ENCODE measurements at places on chromosomes 1 and 21.

- no peak overlapping the region for H3K4me3 ChIP-seq
- H3K27me3 ChIP-seq: no peaks in the 10 kb centered on the region
- peaks cover 3% of the 10 kb centered on the region for H3K4me1 ChIP-seq
- no peaks in the 10 kb centered on the region for H3K36me3 ChIP-seq
Observed at GRCh38 chr1:94004924-94005323, 95.7 kb upstream of the GCLM start.

DNA sequence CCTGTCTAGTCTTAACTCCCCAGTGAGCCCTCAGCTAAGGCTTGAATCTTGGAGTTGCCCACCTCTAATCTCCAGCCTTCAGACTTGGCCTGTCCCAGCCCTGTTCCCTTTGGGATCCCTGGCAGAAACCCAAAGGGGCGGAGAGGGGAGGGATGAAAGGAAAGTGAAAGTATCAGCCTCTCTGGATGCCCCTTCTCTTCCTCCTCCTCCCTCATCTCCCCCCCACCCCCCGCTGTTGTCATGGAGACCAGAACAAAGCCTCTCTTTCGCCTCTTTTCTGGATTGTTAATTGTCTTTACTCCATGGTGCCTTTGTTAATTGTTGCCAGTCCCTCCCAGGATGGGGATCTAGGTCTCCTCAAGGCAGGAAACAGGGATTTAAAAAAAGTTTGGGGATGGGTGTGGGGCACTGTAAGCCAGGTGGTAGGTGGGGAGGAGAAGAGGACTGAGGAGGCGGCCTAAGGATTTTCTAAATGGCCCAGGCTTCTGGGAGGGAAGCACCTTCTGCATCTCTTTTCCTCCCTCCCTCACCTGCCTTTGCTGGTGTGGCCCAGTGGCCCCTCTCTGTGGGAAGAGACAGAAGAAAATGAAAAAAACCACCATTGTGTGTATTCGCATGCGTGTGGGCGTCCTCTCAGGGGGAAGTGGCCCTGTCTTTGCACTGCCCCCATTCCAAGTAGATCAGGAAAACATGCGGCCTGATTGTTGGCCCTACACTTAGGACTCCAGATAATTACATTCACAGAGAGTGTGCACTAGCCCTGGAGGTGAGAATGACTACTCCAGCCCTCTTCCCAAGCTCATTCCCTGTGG, 7.5 kb upstream of the SOX13 start:
- H3K27me3 ChIP-seq: peaks cover 4% of the 10 kb centered on the region
- no peaks in the 10 kb centered on the region for H3K4me1 ChIP-seq
- H3K4me3 ChIP-seq: no peak overlapping the region
- H3K27ac ChIP-seq: no peak overlapping the region
- peak; percentile 12 for DNase-seq

- no peak overlapping the region for H3K4me3 ChIP-seq
- no peaks in the 10 kb centered on the region for H3K4me1 ChIP-seq
- H3K27me3 ChIP-seq: no peaks in the 10 kb centered on the region
- H3K36me3 ChIP-seq: no peaks in the 10 kb centered on the region
Observed at GRCh38 chr1:76668046-76668445, 199.2 kb upstream of the ST6GALNAC5 start.

- H3K27me3 ChIP-seq: no peaks in the 10 kb centered on the region
- peaks cover 3% of the 10 kb centered on the region for H3K4me1 ChIP-seq
- H3K36me3 ChIP-seq: peaks cover 60% of the 10 kb centered on the region
- H3K27ac ChIP-seq: no peak overlapping the region
- no peak overlapping the region for H3K4me3 ChIP-seq
Observed at GRCh38 chr1:42926235-42926878, 32.3 kb downstream of the SLC2A1 start.

- no peak for DNase-seq
- peaks cover 14% of the 10 kb centered on the region for H3K4me1 ChIP-seq
- no peak overlapping the region for H3K27ac ChIP-seq
- no peaks in the 10 kb centered on the region for H3K27me3 ChIP-seq
- H3K4me3 ChIP-seq: no peak overlapping the region
Observed at GRCh38 chr21:31289702-31290101, 54.4 kb downstream of the TIAM1 start.

DNA sequence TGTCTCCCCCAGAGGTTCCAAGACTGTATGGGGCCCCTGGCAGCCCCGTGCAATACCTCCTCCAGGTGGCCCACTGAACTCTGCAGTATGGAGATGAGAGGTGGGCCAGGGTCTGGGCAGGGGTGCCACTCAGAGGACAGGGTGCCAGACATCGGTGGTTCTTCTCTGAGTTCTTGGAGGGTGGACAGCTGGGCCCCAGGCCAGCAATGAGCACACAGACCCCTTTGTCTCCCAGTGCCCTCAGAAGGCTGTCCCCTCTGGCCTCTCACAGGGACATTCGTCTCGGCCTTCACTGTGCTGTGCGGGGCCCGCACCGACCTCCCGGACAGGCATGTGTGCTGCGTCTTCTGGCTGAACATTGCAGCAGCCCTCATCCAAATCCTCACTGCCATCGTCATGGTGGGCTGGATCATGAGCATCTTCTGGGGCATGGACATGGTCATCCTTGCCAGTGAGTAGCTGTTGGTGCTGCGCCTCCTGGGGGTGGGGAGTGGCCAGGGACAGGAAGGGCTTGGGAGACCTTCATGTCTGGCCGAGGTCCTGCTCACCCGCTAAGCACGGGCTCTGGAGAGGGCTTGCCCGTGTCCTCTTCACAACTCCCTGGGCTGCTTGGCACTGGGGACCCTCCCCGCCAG, 48.1 kb downstream of the STUM start:
- H3K4me1 ChIP-seq: no peaks in the 10 kb centered on the region
- H3K27ac ChIP-seq: no peak overlapping the region
- H3K36me3 ChIP-seq: no peaks in the 10 kb centered on the region
- H3K4me3 ChIP-seq: no peak overlapping the region

DNA sequence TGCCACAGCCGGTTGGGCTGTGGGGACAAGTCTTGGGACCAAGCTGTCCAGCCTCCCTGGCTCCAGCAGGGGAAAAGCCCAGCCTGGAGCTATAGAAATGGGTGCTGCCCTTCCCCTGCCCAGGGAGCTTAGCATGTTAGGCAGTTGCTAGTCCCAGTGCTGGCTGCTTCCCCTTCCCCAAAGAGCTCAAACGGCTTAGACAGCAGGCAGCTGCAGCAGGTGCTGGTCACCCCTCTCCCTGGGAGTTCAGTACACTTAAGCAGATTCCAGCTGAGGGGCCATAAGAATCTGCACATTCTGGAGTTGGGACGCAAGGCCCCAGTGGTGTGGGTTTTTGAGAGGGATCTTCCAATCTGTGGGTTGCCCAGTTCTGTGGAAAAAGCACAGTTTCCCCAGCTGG, 11.1 kb upstream of the REG4 start:
- no peaks in the 10 kb centered on the region for H3K36me3 ChIP-seq
- H3K4me3 ChIP-seq: no peak overlapping the region
- no peak for DNase-seq

DNA sequence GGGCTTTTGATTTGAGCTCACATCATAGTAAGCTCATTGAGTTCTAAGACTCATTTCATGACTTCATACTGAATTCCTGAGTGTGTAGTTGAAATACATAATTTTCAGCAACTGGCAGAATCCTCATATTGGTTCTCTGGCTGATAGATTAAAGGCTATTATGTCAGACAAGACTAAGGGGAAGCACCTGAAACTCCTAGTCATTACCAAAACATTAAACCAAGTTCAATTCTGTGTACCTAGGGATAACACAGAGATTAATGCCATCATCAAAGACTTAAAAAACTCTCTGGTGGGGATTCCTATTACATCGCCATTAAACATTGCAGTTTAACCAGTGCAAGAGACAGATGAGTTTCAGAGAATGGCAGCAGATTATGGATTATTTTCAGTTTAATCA, 339.1 kb downstream of the PTPRC start:
- DNase-seq: no peak
- H3K27me3 ChIP-seq: no peaks in the 10 kb centered on the region
- H3K36me3 ChIP-seq: no peaks in the 10 kb centered on the region
- H3K4me3 ChIP-seq: no peak overlapping the region

All from IMR-90 (cell line).